ENCODE measurements at places on chromosomes 13 and 19.

DNA sequence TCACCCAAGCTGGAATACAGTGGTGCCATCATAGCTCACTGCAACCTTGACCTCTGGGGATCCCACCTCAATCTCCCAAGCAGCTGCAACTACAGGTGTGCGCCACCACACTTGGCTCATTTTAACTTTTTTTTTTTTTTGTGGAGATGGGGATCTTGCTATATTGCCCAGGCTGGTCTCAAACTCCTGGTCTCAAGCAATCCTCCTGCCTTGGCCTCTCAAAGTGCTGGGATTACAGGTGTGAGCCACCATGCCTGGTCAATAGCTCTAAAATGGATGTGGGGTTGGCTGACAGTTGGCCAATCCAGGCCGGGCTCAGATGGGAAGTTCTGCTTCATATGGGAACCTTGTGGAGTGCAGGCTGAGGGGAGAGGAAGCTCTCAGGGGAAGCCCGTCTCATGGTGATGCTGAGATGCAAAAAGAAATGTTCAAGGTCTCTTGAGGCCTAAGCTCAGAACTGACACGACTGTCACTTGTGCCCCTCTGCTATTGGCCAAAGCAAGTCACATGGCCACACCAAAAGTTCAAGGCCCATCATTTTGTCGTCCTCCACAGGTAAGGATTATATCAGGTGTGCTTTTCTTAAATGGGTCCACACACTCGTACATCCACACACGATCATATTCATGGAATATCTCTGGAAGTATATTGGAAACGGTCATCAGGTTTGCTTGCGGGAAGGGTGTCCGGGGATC lies 6.8 kb upstream of the KLC3 start:
- H3K4me3 ChIP-seq, result no peak overlapping the region
- peaks cover 4% of the 10 kb centered on the region for H3K4me1 ChIP-seq
- H3K36me3 ChIP-seq, result no peaks in the 10 kb centered on the region

DNA sequence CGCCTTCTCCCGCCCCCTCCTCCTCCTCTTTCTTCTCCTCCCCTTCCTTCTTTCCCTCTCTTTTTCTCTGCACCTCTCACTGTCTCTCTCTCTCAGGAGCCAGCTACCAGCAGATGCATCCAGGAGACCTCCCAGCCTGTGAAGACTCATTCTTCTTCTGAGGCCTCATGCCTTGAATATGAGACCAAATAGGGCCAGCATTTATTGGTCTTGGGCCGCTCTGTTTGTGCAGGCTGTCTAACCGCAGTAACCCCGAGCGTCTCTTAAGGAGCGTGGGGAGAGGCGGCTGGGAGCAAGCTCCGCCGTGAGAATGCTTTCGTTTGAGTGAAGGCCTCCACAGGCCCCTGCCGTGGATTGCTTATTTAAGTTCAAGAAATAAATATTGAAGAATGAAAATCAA lies 167.0 kb downstream of the NUFIP1 start:
- DNase-seq, result no peak
- no peaks in the 10 kb centered on the region for H3K36me3 ChIP-seq
- no peak overlapping the region for H3K27ac ChIP-seq
- H3K27me3 ChIP-seq, result no peaks in the 10 kb centered on the region

DNA sequence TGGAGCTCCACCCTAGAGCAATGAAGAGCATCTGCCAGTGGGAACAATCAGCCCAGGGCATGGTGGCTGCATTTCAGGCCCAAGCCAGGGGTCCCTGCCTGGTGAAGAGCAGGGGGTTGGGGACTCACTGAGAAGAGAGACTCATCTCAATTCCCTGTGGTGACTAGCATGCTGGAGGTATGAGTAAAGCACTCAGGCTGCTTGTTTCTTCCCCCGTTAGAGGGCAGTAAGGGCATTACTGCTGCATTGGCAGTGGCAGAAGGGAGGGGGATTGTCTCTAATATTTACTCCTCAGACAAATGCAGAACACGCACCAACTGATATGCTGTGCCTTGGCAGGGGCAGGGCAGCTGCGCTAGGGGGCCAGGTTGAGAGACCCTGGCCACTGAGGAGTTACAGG lies 329.1 kb downstream of the SLITRK5 start:
- H3K4me3 ChIP-seq, result no peak overlapping the region
- DNase-seq, result no peak
- H3K27me3 ChIP-seq, result no peaks in the 10 kb centered on the region

DNA sequence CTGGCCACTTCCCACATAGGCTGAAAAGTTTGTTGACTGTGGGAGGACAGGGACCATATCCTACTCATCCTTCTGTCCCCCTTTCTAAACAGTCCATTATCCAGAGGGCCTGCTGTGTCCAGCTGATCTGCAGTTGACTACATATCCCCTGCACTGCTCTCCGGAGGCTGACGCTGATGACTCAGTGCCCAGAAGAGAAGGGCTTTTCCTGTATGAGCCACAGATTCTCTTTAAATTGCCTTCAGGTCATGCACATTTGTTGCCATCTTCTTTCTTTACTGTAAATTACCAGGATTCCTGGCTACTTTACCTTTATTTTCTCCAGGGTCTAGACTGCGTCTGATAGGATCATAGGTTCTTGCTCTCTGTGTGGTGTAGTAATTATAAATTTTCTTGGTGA lies 125.2 kb downstream of the LACC1 start:
- H3K27me3 ChIP-seq, result peaks cover 9% of the 10 kb centered on the region
- no peak for DNase-seq
- no peak overlapping the region for H3K27ac ChIP-seq
- H3K4me1 ChIP-seq, result no peaks in the 10 kb centered on the region
